Activated naive CD4-positive, alpha-beta T cell (primary cell): ENCODE measurements at places on chromosomes 5 and 9.
A peak's percentile ranks its signal among the peaks of the same experiment; 100 is the strongest.

DNA sequence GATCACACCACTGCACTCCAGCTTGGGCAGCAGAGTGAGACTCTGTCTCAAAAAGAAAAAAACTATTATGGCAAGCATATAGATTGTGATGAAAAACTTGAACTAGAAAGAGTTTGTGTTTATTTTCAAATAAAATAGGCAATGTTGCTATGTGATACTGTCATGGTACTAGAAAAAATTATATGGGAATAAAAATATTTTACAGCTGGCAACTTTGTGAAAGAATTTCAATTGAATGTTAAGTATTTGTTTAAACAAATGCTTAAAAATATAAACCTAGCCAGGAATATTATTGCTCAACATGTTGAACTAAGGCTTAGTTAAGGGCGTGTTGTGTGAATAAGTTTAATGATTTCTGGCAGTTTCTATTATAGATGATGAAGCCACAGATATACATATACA is 31.7 kb downstream of the HSDL2 start:
- DNase-seq, result no peak

DNA sequence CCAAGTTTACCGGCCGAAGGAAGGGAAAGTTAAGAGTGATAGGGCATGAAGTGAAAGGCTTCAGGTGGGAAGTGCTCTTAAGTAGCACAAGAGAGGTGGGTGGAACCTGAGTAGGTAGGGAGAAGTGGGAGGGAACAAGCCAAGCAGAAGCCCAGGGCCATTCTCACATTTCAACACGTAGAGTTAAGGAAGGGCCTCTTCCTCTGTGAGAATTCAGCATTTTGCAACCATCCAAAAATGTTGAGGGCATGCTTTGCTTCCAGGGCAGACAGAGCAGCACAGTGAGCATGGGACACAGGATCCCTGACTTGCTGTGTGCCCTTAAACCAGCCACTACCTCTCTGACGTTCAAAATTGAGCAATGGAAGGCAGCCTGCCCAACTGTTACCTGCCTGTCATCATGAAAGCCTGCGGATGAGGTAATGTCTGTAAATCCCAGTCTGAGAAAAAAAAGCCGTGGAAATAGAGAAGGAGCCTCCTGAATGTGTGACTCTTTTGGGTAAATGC is 3.3 kb downstream of the CYFIP2 start:
- DNase-seq, result no peak

GRCh38 chr9:4349816-4350418 is 50.0 kb upstream of the GLIS3 start:
- DNase-seq, result no peak

DNA sequence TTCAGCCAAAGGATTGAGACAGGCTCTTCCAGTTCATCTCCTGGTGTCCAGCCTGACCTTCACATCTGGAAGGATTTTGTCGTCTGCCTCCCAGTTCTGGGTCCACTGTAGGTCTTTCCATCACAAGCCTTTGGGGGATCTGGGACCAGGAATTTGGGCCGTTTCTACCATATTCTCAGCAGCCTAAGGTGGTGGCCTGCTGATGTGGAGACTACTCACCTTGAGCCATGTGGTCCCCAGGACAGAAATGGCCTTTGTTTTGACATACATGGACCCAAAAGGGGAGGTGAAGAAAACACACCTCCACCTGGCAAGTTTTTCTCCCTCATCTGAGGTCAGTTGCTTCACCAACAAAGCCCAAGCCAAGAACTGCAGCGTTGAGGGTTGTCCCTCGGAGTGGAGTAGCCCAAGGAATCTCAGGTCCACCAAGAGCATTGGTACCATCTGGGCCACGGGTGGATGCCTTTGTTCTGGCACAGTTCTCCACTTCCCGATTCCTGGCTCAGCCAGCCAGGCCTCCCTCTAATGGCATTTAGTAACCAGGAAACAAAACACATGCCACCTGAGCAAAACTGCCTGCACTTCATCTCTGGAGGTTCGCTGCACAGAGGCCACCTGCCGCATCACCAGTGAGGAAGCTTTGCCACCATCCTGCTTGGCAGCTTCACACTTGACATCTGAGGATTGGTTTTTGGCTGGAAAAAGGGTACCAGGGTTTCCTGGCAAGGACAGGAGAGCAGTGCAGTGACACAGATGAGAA is 24.7 kb downstream of the AMBP start:
- no peak for DNase-seq

GRCh38 chr9:20292002-20292401 is 330.3 kb downstream of the MLLT3 start:
- DNase-seq, result no peak

DNA sequence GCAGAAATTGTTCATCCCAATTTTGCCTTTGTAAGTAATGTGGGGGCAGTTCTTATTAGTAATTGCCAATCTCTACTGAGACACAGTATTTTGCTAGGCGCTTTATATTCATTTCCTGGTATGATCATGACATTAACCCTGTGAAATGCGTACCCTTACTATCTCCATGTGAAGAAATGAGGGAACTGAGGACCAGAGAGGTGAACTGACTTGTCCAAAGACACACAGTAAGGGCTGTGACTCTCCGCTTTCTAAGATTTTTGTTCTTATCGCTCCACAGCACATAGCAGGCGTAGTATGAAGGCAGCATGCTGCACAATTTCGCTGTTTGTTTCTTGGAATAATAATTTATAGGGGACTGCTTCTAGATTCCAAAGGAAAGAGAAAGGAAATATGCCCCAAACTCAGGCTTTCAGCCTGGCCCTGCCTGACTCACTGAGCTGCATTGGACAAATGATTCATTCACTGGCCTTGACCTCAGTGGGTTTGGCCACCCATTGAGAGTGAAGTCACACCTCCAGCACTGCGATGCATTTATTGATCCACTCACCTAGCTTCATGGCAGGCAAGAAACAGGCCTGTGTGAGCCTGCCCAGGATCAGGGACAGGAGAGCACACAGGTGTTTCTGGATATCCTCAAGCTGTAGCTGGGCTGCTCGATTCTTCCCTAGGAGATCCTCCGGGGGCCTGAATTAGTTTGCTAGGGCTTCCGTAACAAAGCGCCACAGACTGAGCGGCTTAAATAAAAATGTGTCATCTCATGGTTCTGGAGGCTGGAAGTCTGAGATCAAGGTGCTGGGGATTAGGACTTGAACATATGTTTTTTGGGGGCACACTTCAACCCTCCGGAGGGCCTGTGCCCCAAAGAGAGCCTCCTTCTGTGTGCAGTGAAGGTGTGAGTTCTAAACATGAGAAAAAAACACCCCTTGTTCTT is 7.2 kb upstream of the DUSP1 start:
- DNase-seq, result no peak

GRCh38 chr5:125558466-125558865 is 812.0 kb upstream of the ZNF608 start:
- no peak for DNase-seq

GRCh38 chr9:137650259-137650658 is 31.5 kb downstream of the EHMT1 start:
- no peak for DNase-seq

DNA sequence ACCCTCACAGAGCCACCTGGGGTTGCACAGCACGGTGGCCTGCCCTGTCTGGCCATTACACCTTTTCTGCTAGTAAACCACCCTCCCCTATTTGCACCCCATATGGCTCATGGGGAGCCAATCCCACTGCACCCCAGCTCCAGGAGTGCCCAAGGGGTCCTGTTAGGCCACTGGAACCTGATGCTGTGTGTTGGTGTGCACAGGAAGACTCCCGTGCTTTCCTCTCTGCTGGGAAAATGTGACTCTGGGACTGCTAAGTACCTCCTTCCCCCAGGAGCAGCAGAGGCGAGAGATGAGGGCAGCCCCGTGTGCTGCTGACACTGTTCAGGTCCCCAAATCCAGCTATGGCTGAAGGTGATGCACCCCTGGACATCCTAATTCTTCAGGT is 126.3 kb downstream of the ADAMTS2 start:
- no peak for DNase-seq

DNA sequence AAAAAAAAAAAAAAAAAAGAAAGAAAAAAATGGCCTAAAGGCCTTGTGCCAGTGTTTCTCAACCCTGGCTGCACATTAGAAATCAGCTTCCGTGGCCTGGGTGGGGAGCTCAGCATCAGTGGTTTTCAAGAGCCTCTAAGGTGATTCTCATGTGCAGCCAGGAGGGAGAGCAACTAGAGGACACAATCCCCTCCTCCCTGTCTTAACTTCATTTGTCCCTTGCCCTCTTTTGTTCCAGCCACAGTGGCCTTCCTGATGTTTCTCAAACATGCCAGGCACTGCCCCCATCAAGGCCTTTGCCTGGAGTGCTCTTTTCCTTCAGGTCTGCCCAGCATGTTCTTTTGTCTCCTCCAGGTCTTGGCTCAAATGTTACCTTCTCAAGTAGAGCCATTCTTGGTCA is 42.4 kb downstream of the HOMER1 start:
- DNase-seq, result no peak

GRCh38 chr9:110801426-110801825 is 132.8 kb downstream of the MUSK start:
- DNase-seq, result no peak

- DNase-seq, result no peak
Observed at GRCh38 chr5:81794226-81794625, 43.3 kb upstream of the SSBP2 start.

- no peak for DNase-seq
Observed at GRCh38 chr5:135944967-135945560, 9.7 kb downstream of the LECT2 start.

- DNase-seq, result no peak
Observed at GRCh38 chr9:19496321-19497050, 87.7 kb downstream of the ACER2 start.

DNA sequence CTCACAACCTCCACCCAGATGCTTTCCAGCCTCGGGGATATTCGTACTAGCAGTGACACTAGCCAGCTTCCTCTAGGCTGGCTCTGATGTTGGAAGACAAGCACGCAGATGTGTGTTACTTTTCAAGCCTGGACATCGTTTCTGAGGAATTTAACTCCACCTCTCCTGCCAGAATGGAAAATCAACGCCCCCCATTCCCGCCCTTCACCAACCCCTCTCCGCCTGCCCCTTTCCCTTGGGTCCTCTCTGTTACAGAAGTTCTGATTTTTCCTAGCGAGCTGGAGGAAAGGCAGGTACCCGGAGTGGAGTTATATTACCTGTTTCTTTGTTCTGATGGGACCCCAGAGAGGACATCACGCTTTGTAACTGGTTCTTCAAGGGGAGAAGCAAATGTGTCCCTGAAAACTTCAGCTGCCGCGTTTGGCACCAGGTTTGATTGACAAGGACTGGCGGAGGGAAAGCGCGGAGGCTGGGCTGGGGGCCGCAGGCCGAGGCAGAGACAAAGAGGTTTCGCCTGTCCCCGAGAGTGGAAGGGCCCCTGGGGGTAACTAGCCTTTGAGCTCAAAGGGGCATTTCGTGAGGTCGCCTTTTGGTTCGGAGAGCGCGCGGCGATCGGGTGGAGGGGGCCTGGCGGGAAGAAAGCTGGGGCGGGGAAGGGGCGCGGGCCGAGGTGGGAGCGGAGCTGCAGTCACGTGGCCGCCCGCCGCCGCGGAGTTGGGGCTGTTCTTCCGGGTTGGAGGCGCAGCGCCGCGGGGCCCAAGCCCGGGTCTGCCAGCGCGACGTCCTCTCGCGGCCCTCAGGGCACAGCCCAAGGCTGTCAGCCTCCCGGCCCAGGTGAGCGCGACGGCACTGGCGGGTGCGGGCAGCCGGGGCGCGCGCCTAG is at the start of gene NNT:
Gene NNT (plus strand): TSS at position 720 of the 883 bp plus-strand sequence. CDS start 6,016 bp downstream, outside the sequence.
- peak; percentile 48 for DNase-seq

DNA sequence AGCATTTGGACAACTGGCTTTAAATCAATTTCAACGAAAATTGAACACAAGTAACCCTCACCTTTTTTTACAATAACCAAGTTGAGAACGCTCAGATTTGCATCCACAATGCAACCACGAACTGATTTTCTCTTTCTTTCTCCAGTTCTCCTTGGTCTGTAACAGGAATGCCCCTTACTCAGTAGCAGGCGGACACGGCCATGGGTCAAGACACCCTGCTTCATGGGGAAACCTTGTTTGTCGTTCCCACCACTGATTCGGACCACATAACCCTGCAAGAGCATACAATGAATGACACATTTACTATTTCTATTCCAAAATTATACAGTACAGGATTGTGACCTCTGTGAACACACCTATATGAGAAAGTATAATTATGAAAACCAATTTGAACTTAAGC is 1.4 kb downstream of the RPS6 start:
- DNase-seq, result no peak

GRCh38 chr9:115514454-115514853 is 396.5 kb upstream of the TNC start:
- DNase-seq, result no peak

GRCh38 chr9:26523577-26523976 is 369.0 kb downstream of the CAAP1 start:
- DNase-seq, result no peak

DNA sequence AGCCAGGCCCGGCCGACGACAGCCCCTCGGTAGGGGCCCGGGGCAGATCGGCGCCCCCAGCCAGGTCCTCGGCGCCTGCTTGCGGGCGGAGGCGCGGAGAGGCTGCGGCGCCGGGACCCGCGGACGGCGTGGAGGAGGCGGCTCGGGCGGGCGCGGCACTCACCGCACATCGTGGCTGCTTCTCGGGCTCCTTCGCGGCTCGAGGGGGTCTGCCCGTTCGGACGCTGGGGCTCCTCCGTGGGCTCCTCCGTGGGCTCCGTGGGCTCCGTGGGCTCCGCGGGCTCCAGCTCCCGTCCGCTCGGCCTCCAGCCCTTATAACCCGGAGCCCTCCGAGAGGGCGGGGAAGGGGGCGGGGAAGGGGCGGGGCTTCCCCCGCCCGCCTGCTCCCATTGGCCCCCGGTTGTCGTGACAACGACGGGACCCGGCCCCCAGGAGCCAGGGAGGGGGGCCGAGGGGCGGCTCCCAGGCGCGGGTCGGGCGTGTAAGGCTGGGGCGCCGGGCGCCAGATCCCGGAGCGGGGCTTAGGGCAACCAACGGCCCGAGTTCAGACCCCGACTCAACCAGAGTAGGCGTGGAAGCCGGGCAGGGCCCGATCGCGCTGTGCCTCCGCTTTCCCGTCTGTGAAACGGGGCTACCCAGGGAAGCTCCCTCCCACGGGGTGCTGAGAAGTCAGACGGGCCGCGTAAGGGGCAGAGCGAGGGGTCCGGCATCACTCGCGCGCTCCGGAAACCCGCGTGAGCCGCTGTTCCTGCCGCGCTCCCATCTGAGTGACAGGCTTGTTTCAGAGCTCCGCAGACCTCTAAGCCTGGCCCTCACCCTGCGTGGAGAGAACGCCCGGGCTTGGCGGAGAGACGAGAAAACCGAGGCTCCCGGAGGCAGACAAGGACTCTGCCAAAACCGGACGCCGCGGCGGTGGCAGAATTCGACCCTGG is at the start of gene GFPT2:
Gene GFPT2 (minus strand): TSS at position 289 of the 932 bp plus-strand sequence. CDS start 119 bp downstream, at position 170.
- DNase-seq, result peak; percentile 36

- DNase-seq, result no peak
Observed at GRCh38 chr5:5792106-5792505, 369.6 kb downstream of the ICE1 start.

GRCh38 chr5:99621772-99622681 is 693.2 kb upstream of the CHD1 start:
- no peak for DNase-seq

GRCh38 chr9:76181020-76181641 is 213.1 kb downstream of the RFK start:
- DNase-seq, result no peak
